Colonic mucosa (tissue), 4 donors: ENCODE measurements at places on chromosomes 12 and 14.

- DNase-seq, result no peak
Observed at GRCh38 chr14:103463851-103464250, 58.8 kb downstream of the CKB start.

GRCh38 chr14:100786131-100786530 lies 39.8 kb upstream of the MEG3 start:
- no peak for DNase-seq

DNA sequence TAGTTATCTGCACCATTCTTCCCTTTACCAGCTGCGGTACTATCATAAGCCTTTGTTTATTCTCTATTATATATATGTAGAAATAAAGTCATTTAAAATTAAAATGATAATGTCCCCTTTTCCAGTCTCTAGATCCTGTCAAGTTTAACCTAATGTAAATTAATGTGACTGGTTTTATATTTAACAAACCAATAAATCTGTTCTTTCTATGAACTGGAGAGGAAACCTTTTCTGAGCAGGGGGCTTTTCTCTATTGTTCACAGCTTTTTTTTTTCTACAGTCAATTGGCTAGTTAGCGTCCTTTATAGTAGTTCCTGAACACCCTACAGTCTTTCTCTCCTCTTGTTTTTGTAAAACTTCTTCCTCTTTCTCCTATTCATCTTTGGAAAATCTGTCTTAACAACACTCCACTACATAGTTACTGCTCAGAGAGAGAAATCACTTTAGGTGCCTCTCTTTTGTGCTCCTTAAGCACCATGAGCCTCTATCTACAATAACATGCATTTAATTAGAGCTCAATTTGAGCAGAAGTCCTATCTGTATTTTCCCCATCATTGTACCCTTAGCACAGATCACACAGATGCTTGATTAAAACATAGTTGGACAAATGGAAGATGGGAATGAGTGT lies 332.6 kb upstream of the SYT1 start:
- no peak for DNase-seq

- DNase-seq, result peak; percentile 11
Observed at GRCh38 chr14:68649476-68650189, 143.2 kb downstream of the ZFP36L1 start.

DNA sequence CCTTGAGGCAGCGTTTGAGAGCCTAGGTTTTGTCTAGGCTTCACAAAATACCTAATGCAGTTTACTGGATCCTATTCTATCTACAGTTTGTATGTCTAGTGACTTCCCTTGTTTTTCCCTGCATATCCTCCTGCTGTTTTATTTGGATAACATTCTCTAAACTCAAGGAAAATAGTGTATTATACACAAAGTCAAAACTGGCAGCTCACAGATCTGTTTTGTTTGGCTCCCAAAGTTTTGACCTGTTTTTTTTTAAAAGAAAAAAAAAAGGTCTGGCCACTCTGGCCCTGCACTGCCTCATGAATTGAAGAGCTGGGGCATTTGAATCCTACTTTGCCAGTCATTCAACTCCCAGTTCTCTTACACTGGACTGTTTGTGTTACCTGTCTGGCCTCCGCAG lies 155.3 kb downstream of the KICS2 start:
- DNase-seq, result no peak

DNA sequence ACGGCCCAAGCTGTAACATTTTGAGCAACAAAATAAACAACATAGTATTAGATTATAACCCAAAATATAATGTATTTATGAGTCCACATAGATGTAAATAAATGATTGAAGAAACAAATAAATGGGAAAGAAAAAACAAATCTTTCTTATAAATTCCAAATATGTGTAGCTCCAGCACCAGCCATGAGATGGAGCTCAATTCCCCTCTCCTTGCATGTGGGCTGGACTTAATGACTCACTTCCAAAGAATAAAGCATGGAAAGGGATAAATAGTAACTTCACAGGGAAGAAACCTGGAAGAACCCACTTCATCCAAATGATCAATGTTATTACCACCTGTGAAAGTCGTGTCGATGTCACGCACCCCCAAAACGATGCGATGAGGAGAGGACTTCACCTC lies 158.8 kb downstream of the RPAP3 start:
- no peak for DNase-seq

- DNase-seq, result no peak
Observed at GRCh38 chr12:100234591-100235304, 32.1 kb downstream of the DEPDC4 start.

DNA sequence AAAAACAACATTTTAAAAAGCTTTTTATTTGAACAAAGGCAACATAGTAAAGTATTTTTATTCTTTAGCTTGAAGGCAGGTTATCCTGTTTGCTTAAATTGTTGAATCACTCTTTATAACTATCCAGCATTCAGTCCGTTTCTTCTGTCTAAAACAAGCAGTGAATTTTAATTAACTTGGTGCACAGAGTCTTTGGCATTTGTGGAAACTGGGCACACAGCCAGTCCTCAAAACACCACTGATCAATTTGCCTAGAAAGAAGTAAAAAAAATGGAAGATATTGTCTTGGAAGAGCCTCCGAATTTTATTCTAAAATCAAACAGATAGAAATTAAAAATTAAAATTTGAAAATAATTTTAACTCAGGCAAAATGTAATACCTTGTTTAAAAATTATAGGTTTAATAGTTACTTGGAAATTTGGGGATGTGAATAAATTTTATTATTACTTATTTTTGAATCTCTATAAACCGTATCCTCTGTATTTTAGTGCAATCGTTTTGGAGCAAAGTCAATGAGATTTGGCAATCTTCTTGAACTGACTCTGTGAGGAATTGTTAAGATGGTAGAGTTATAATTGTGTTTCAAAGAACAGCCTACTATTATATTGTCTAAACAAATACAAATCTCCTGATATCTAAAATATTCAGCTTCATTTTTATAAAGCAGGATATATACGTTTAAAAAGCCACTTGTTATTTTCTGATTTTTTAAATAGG lies 927.0 kb downstream of the SLC16A7 start:
- DNase-seq, result no peak

DNA sequence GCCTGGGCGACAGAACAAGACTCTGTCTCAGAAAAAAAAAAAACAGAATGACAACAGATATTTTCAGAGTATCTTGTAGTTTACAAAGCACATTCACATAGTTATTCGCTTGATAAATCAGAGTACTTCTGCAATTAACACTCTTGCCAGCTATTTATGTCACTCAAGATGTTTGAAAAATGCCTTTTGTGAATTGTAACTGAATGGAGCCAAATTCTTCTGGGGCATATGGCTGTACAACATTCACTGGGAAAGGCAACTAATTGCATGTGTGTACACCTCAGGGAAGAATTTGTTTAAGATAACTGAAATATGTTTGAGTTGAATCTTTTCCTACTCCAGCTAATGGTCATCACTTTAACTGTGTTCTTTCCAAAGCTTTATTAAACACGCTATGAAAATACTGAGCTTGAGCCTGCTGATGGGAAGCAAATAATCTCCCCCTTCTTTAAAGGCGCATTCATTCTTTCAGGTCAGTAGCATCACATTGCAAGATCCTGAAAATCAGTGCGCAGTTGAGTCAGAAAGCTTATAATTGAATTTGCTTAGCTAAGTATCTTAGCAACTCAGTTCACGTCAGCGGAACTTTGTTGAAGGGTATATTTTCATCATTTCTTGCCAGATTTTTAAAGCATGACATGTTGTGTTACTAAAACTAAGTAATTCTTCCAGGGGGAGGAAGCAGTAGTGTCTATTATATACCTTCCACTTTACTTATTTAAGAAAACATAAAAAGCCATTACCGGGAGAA lies 66.6 kb downstream of the SINHCAF start:
- no peak for DNase-seq

- DNase-seq, result no peak
Observed at GRCh38 chr12:3313675-3314663, 177.0 kb upstream of the PRMT8 start.

DNA sequence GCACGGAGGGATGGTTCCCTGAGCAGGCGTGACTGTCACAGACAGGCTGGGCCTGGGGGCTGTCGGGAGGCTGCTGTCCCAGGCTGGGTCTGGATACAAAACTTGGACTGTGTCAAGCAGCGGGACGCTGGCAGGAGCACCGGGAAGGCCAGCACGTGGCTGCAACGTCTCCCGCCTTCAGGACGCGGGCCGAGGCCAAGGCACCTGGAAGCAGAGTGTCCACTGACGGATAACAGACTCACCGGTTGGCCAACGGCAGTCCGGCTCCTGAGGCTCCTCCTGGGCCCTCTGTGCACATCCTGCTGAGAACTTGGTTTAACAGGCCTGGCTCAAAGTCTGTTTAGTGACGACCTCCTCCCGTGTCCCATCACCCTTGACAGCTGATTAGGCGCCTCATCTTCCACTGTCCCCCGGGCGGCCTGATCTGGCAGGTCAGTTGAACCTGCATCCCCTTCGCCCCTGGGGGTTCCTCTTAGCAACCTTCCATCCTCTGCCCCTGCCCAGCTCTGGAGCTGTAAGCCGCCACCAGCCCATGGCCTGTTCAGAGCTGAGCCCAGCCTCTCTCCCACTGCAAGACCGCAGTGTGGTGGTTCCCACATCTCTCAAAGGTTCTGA lies 2.5 kb downstream of the XRCC3 start:
- no peak for DNase-seq

DNA sequence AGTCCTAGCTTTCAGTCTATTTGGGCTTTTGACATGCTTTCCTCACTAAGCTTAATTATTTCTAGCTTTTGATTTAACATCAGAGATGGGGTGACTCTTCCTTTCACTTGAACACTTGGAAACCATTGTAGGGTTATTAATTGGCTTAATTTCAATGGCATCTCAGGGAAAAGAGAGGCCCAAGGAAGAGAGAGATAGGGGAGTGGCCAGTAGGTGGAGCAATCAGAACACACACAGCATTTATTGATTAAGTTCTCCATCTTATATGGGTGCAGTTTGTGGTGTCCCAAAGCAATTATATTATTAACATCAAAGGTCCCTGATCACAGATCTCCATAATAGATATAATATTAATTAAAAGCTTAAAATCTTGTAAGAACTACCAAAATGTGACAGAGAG lies 1466.1 kb upstream of the SEL1L start:
- DNase-seq, result no peak

DNA sequence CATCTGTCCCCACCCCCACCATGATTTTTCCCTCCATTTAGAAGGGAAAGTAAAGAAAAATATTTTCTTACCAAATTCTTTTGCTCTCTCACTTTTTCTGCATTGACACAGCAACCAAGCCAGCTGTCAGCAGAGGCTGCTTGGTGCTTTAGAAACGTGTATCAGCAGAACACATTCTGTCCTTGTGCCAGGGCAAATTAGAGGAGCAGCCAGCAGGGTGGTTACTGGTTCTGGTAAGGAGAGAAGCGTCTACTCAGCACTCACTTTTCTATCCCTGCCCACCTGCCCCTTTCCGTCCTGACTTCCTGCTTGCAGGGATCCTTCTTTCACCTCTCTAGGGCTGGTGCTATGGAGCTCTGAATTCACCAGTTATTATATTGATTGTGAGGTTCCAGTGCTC lies 327.5 kb upstream of the PDE3A start:
- DNase-seq, result no peak

DNA sequence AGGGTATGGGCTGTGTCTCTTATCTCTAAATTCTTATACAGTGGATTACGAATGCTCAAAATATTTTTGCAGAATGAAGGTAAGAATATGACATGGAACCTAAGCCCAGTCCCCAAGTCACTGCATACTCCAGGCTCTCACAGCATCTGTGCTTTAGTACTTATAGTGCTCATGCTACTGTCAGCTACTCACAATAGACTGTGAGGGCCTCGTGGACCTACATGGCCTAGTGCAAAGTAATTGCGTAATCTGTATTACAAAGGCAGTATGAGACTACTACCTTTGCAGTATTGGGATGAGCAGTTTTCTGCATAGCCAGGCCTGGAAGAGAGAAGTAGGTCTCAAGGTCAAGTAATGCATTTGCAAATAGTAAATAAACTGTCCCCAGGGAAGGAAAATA lies 27.9 kb downstream of the VWF start:
- DNase-seq, result no peak
